ENCODE measurements at places on chromosomes 4 and X.

DNA sequence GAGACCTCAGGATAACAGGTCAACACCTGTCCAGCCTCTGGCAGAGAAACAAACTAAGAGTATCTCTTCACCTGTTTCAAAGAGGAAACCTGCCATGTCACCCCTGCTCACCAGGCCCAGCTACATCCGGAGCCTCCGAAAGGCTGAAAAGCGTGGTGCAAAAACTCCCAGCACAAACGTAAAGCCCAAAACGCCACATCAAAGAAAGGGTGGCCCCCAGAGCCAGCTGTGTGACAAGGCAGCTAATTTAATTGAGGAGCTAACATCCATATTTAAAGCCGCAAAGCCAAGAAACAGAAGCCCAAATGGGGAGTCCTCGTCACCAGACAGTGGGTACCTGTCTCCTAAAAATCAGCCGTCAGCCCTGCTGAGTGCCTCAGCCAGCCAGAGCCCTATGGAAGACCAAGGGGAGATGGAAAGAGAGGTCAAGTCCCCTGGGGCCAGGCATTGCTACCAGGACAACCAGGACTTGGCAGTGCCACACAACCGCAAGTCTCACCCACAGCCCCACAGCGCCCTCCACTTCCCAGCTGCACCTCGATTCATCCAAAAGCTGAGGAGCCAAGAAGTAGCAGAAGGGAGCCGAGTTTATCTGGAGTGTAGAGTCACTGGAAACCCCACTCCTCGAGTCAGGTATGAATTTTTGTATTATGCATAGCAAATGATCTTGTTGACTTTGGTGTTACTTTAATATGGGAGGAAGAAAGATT lies 15.1 kb downstream of the PALLD start:
- DNase-seq, result peak; percentile 62

DNA sequence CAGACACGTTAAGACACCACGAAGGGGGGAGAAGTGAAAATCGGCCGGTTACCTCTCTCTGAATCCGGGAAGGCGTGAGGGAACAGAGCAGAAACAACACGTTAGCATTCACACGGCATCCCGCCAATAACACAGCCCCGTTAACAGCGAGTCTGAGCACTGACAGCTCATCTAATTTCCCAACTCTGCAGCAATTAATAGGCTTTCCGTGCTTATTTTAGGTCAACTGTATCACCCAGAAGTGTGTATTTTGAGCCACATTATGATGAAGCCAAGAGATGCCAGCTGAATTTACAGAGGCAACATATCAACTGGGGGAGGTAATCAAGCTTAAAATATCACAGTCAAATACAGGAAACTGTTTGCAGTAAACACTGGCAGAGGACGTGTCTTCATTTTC lies 92.6 kb downstream of the NSUN7 start:
- DNase-seq, result no peak

DNA sequence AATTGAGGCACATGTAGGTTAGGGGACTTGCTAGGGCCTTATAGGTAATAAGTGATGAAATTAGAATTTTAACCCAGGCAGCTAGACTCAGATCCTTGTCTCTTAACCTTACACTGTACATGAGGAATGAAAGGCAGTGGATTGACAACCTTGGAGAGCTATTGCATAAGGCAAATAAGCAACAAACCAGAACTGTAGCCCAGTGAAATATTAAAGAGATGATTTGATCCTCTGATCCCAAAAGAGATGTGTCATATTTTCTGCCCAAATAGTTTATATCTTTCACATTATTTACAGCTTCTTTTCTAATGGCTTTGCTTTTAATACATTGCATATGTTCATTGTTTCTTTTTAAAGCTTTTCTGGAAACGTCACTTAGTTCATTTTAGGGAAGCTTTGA lies 252.6 kb downstream of the ANK2 start:
- no peak for DNase-seq

DNA sequence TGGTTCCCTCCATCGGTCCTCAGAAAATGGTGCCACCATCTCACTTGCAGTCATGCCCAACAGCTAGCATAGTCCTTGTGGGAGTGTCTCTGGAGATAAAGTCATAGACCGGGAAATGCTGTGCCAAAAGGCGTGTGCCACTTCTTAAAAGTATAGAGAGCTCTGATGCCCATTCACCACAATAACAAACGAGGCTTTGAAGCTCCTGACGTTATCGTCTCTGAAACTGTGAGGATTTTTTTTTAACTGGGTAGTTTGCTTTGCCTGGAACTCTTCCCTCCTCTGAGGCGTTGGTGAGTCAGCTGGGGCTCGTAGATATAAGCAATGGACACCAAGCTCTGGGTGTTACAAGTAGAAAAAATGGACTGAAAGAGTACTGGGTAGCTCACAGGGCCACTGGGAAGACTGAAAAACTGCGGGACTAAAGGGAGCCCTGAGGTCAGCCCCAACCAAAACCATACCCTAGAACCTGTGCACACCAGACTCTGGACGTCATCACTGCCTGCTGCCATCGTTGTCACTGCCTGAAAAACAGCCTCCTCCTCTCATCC lies 89.4 kb upstream of the TRIM2 start:
- DNase-seq, result peak; percentile 46

GRCh38 chr4:144374065-144374464 lies 233.5 kb upstream of the GYPA start:
- no peak for DNase-seq

DNA sequence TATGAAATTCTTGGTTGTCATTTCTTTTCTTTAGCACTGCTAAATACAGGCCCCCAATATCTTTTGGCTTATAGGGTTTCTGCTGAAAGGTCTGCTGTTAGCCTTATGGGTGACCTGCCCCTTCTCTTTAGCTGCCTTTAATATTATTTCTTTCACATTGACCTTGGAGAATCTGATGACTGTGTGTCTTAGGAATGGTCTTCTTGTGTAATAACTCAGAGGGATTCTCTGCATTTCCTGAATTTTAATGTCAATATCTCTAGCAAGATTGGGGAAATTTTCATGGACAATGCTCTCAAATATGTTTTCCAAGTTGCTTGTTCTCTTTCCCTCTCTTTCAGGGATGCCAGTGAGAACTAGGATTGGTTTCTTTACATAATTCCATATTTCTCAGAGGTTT lies 292.4 kb downstream of the SLC7A11 start:
- DNase-seq, result no peak

GRCh38 chr4:19650903-19651864 lies 600.5 kb upstream of the SLIT2 start:
- no peak for DNase-seq

DNA sequence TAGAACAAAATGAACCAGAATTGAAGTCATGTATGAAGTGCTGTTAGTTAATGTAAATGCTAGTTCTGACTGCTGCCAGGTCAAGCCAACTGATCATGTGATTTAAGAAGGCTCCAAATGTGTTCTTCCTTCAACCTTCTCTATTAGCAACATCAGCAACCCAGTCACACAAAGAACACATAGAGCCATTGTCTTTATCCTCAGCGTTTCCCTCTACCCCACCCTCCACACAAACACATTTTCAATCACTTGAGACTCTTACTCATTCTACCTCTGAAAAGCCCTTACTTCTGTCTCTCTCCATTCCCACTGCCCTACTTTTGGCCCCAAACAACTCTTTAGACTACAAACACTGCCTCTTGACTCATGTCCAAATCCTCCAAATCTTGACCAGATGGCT lies 89.7 kb upstream of the KDR start:
- no peak for DNase-seq

GRCh38 chr4:5955856-5956255 lies 62.4 kb downstream of the C4orf50 start:
- DNase-seq, result no peak

GRCh38 chr4:113574636-113575103 lies 186.9 kb downstream of the CAMK2D start:
- no peak for DNase-seq

GRCh38 chrX:74437530-74437929 lies 16.2 kb downstream of the SLC16A2 start:
- DNase-seq, result no peak

DNA sequence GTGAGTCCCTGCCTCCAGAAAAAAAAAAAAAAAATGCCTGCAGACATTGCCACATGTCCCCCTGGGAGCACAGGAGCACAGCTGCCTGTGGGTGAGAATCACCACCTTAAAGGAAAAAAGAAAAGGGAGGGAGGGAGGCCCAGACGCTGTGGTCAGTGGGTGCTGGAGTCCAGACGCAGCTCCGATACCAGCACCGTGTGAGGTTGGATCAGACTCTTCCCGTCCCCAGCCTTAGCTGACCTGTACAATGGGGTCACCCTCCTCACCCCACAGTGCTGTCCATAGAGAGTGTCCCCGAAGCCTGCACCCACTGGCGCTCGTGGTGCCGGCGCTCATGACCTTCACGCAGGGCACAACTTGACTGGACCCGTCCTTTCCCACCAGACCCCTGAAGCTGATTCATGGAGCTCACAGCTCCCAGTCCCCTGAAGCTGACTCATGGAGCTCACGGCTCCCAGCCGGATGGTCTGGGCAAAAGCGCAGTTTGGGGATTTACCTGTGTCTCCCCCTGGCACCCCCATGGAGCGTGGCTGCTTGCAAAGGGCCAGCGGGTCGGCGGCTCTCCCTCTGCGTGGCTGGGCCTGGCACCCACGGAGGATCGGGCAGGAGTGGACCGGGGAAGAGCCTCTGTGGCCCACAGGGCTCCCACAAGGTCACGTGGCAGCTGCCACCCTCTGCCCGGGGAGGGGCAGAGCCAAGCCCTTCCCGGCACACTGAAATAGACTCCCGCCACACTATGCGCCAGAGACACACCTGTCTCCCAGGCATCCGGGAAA lies 31.4 kb downstream of the ABLIM2 start:
- DNase-seq, result no peak

DNA sequence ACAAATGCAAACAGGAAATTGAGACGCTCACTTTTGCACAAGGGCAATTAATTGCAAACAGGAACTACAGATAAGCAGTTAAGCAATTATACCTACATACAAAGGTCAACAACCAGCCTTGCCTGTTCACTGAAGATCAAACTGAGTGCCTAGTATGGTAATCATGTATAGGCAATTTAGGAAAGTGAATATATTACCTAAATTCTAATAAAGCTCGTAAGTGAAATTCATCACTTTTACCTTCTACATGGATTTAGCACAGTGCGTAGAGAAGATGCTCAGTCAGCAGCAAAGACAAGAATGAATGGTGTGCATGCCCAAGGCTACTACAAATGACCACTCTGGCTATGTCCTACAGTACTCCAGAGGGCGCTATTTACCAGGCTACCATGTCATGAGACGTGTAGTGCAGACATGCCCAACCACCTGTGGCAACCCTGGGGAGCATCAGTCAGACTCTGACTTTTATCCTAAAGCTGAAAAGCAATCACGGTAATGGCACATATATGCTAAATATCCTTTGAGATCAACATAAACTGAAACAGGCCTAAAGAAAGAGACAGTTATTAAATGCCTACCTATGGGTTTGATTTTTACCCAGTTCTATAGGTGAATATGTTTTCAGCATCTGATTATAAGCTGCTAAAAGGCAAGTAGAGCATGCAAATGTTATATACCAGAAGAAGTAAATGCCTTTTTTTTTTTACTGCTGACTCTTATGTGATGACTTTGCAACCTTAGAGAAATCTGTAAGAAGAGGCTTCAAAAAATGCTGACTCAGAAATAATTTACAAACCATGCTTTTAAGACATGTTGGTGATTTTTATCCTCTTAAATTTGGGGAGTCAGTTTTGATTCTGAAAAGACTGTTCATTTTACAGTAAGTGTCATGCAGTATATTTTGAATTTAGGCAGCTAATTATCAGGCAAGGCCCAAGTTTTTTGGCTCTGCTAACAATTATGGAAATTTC lies 178.0 kb downstream of the PPP3CA start:
- peak; percentile 45 for DNase-seq

- DNase-seq, result no peak
These were observed 1314.0 kb downstream of the PCDH19 start for GRCh38 chrX:99095965-99096635.

- no peak for DNase-seq
These were observed 99.0 kb upstream of the GPR34 start for GRCh38 chrX:41589634-41590270.

DNA sequence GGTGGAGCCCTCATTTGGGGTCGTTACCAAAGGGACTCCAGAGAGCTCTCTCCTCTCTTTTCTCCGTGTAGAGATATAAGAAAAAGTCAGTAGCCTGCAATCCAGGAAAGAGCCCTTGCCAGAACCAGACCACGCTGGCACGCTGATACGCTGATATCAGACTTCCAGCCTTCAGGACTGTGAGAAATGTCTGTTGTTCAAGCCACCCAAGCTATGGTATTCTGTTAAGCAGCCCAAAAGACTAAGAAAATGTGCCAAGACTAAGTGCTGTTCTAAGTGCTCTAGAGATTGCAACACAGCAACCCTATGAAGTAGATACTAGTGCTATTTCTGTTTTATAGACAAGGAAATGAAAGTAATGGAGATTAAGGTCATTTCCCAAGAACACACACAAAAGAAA lies 205.7 kb downstream of the CAMK2D start:
- DNase-seq, result no peak

GRCh38 chrX:96182366-96182765 lies 502.3 kb upstream of the DIAPH2 start:
- no peak for DNase-seq

DNA sequence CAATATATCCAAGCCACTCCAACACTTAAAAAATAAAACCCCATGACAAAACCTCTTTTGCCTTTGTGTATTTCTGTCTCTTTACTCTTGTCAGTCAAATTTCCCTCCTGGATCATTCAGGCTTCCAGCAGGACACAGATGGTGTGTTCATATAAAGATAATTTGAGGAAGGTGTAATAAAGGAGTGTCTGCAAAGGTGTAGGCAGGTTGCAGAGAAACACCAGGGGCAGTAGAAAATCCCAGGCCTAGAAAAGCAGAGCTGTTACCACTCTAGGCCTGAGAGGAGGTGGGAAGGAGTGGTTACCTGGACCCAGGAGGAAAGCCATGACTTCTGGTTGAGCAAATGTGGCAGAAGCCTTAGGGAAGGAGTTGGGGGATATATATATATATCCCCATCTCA lies 28.8 kb downstream of the CHRNA9 start:
- DNase-seq, result no peak

DNA sequence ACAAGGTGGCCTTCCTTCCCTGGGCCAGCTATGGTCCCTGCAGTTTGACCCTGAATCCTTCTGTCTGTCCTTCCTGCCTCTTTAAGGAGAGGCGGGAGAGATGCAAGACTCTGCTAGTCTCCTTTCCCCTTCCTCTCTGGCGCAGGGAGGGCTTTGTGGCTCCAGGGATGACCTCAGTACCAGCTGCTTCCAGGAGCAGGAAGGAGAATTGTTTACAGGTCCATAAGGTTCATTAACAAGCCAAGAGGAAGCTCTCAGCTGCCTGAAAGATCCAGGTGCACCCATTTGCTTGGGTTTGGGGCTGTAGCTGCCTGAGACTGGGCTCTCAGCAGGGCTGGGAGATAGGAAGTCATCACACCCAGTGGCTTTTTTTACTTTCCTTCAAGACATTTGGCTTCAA lies 4.0 kb upstream of the FATE1 start:
- DNase-seq, result no peak

DNA sequence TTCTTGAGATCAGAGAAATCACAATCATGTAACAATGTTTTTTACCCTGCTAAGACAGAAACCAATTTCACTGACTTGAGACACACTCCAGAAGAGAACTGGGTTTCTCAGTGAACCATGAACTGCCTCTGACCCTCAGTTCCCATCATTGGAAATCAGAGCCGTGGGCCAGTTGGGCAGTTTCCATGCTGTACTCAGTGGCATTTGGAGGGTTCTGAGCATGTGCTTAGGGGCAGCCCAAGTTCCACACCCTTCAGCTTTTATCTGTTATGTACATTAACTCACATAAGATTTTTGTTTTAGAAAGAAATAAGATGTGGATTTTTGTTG lies 77.9 kb downstream of the BTC start:
- no peak for DNase-seq

GRCh38 chrX:71910643-71910985 lies at the start of gene NHSL2:
TSS of gene NHSL2 (plus strand) at chrX:71910845.
- DNase-seq, result peak; percentile 31

GRCh38 chr4:95363559-95363925 lies 185.2 kb downstream of the UNC5C start:
- no peak for DNase-seq
